ENCODE measurements at places on chromosomes 12 and 14. TPM values are rescaled to one million over a fixed set of nuclear protein-coding genes. Genes with fewer than 3 reads are reported as not detected.

HNF1A gene
- total RNA-seq, result not detected

LPAR5 gene
- total RNA-seq, result 2.6 TPM

MDP1 gene
- 12.9 TPM for total RNA-seq

LYZ gene
- total RNA-seq, result 32.8 TPM

NOS1 gene
- 21.2 TPM for total RNA-seq

MANSC1 gene
- total RNA-seq, result 6.4 TPM

CD69 gene
- 4.6 TPM for total RNA-seq

GLT8D2 gene
- 40.3 TPM for total RNA-seq

CPNE6 gene
- total RNA-seq, result not detected

ARHGDIB gene
- total RNA-seq, result 23.0 TPM

NRXN3 gene
- total RNA-seq, result 2.9 TPM

MYBPC1 gene
- total RNA-seq, result 2,862 TPM

All from tongue (tissue), 3 donors.